ENCODE measurements at places on chromosomes 16 and 17.

- DNase-seq = no peak
Observed at GRCh38 chr16:14110728-14111251, 39.7 kb downstream of the MRTFB start.

- DNase-seq = no peak
Observed at GRCh38 chr16:56309008-56309407, 116.3 kb downstream of the AMFR start.

DNA sequence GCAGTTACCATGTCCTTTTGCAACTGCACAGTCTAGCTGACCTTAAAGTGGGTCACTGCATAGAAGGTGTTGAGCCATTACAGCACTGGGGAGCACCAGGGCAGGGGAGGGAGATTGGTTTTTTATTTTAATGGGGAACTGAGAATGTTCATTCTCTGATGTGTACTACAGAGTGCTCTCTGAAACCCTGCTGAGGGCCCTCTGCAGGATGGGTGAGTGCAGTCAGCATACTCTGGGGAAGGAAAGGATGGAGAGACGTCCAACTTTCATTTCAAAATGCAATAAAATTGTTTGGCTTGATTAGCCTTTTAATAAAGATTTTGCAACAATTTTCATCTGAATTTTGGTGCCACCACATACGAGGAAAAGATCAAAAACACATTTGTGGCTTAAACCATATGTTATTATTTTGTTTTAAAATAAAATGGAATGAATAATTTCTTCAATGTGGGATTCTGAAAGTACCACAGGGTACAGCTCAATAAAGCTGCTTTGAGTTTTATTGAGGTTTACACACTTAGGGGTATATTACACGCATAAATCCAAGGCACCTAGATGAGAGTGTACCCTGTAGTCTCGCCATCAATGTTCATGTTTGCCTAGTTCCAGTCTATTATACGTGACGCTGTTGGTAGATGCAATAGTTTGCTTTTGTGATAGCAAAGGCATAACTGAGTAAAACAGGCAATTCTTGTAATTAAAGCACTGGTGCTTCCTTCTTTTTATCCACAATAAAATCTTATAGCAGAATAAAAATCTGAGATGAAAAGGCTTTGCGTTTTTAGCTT, 73.5 kb downstream of the SNX11 start:
- no peak for DNase-seq

- no peak for DNase-seq
Observed at GRCh38 chr17:63399856-63400255, 46.2 kb downstream of the CYB561 start.

GRCh38 chr16:6947291-6947690, 385.4 kb upstream of the RBFOX1 start:
- DNase-seq = no peak

DNA sequence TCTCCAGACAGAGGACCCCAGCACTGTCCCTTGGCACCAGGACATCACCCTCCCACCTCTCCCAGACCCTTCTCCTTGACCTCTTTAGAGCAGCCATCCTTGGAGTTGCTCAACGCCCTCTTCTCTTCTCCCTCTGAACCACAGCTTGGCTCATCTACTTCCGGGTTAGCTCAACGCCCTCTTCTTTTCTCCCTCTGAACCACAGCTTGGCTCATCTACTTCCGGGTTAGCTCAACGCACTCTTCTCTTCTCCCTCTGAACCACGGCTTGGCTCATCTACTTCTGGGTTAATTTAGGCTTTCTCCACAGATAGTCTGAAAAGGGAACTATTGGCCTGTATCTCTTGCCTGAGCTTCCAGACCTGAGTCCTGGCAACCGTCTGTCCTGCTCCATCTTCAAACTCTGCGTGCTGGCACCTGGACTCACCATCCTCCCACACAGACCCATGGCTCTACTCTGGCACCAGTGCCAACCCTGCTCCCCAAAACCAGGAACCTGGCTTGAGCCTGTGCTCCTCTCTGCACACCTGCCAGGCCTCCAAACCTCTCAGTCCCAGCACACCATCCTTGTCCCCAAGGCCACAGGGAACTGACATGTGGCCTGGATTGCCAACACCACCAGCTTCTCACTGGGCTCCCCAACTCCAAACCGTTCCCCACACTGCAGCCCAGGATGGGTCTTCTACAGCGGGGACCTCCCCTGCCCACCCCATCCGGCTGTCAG, 25.3 kb upstream of the FAAP100 start:
- no peak for DNase-seq

DNA sequence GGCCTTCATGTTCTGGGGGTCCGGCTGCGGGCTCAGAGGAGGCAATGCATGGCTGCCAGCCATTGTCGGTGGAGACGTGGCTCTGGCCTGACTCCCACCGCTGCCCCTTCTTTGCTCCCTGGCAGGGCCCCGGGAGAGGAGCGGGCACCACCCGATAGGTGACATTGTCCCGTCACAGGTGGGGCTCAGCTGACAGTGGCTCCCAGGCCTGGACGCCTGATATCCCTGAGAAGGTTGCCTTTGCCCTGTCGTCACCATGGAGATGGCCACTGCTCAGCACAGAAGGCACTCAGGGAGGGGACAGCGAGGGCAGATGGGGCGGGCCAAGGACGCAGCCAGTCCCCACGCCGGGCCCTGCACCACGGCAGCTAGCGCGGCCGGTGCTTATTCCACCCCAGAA, 42.6 kb downstream of the SOX8 start:
- no peak for DNase-seq

DNA sequence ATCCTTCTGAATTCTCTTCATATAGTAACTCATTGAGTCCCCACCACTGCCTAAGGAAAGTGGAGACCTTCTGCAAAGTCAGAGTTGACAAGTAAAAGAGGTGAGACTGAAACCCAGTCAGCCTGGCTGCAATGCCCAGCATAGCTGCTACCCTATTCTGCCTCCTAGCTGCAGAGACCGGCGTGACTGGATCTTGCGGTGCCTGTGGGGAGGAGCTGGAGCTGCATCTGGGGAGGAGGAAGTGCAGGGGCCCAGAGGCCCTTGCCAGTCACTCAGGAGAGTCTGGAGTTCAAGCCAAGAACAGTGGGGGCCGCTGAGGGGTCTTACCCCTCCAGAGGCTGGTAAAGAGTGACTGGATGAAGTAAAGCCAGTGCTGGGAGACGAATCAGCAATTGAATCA, 35.0 kb upstream of the ZNF423 start:
- no peak for DNase-seq

DNA sequence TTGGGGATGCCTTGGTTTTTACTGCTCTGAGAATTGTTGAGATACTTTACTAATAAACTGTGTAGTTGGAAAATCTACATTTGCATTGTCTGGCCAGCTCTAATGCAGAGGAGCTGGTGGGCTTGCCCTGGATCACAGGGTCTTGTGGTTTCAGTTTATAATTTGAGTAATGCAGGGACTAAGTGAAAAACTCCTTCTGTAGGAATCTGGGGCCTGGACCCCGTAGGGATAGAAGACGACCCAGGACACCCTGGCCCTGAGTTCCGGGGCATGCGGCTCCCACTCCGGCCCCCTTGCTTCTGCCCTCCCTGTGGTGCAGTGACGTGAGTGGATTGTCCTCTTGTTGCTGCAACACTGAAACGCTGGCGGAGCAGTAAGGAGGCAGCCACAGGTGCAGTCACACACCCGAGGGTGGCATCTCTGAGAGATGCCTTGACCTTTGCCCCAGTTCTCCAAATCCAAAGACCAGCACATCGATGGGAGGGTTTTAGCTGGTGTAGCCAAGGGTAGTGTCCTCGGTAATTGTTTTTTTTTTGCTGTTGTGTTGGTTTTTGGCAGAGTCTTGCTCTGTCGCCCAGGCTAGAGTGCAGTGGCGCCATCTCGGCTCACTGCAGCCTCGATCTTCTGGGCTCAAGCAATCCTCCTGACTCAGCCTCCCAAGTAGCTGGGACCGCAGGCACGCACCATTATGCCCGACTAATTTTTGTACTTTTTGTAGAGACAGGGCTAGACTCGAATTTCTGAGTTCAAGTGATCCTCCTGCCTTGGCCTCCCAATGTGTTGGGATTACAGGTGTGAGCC, 2.6 kb upstream of the RPL13 start:
- DNase-seq = no peak

- no peak for DNase-seq
Observed at GRCh38 chr16:67040166-67040565, 11.2 kb downstream of the CBFB start.

DNA sequence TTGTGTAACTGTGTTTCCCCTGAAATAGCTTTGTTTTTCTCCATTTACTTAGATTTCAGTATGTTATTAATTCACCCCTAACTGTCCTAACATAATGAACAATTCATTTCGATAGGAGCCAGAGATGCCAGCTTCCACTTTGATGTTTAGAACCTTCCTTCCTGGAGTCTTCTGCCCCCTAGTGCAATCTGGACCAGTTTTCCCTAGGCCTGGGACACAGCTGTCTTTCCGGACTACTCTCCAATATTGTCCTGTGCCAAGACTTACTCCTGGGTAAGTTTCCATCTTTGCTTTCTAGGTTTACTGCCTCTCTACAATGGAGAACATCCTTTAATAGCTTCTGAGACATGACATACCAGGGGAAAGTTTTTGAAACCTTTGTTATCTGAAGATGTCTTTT, 12.8 kb downstream of the RECQL5 start:
- DNase-seq = no peak

GRCh38 chr16:89727406-89728120, 6.2 kb downstream of the ZNF276 start:
- no peak for DNase-seq

DNA sequence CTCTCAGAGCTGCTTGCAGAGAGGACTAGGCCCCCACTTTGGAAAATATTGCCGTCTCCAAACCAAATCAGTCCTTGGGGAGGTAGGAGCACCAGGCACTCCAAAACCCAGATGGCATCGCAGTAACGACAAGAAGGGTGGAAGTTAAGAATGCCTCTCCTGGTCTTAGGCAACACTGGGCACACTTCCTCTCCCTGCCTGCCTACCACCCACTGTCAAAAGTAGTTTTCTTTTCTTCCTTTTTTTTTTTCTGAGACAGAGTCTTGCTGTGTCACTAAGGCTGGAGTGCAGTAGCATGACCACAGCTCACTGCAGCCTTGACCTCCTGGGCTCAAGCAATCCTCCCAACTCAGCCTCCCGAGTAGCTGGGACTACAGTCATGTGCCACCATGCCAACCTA, 47.2 kb downstream of the SRL start:
- DNase-seq = no peak

GRCh38 chr17:39401412-39402243, at the start of gene FBXL20:
Gene FBXL20, minus strand, starts transcription at chr17:39401626. Its CDS starts 224 bp downstream, at chr17:39401402.
- no peak for DNase-seq

DNA sequence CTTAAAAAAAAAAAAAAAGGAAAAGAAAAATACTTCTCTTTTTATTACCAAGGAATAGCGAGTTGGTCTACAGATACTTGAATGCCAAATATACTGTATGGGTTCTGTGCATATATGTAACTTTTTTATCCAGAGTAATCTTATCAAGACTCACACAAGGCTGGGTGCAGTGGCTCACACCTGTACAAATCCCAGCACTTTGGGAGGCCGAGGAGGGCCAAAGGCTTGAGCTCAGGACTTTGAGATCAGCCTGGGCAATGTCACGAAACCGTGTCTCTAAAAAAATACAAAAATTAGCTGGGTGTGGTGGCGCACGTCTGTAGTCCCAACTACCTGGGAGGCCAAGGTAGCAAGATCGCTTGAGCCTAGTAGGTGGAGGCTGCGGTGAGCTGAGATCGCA, 137.4 kb upstream of the TMEM97 start:
- DNase-seq = no peak

DNA sequence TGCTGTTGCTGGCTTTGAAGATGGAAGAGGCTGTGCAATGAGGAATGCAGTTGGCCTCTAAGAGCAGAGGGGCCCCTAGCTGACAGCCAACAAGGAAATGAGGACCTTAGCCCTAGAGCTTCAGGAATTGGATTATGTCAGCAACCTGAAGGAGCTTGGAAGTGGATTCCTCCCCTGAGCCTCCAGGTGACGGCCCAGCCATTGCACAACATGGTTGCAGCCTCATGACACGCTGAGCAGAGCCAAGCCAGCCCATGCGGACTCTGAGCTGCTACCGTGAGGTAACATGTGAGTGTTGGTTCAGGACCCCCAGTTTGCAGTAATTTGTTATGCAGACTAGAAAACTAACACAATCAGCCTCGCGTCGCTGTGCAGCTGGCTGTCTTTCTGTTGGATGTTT, 20.2 kb downstream of the CCDC42 start:
- DNase-seq = no peak

DNA sequence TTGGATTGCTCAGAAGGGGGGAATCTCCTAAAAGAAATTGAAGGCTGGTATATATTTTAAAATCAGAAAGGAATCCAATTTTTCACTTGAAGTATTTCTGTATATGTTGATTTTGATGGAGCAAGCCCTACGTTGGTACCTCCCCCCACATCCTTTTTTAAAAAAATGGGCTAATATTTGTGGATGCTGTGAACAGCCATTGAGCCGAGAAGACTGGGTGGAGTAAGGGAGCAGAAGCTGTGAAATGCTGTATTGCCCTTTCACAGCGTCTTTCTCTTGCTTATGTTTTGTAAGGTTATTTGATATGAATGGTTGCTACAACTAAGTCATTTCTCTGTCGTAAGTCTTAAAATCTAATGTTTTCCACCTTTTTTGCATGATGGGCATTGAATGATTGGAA, 2.3 kb downstream of the PAFAH1B1 start:
- DNase-seq = no peak

DNA sequence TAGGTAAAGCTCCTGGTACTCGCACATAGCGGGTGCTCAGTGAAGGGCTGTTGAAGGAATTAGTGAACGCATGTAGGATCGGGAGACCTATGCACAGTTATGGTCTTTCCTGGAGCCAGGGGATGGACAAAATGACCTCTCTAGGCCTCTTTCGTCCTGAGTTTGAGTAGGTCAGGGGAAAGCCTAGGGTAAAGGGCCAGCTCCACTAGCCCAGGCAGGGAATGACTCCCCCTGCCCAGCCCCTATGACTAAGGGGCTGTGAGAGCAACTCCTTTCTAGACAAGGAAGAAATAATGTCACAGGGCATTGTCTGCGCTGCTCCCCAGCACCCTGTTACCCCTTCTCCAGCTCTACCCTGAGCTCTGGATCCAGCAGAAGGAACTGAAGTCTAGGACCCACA, 24.6 kb upstream of the FMNL1 start:
- DNase-seq = no peak

DNA sequence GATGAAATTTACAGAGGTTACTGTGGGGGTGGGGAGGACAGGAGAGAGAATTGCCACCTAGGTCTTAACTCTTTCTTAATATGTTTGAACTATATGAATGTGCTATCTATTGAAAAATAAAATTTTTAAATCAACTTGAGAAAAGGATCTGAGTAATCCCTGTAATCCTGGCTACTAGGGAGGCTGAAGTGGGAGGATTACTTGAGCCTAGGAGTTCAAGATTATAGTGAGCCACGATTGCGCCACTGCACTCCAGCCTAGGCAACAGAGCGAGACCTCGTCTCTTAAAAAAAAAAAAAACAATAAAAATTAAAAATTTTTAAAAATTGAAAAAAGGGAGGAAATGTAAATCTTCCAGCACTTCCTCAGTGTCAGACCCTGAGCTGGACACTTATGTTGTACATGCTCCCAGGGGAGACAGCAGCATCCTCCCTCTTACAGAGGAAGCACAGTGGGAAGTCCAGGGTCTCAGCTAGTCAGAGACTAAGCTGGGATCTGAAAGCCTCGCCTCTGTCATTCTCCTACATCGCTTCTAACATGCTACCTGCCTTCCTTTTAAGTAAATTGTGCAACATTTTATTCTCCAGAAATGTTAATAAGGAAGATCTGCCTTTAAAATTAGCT, 21.9 kb downstream of the PMM2 start:
- DNase-seq = no peak

All from HS-27A (cell line).